ENCODE measurements at places on chromosomes 5 and 9.

- peak; percentile 94 for DNase-seq
Measured at GRCh38 chr9:93134015-93134739, at the start of gene NINJ1. Gene NINJ1, minus strand, starts transcription at chr9:93134251. Its CDS starts 34 bp downstream, at chr9:93134217.

GRCh38 chr9:93650448-93650847, 74.1 kb downstream of the PHF2 start:
- DNase-seq, result no peak

- no peak for DNase-seq
Measured at GRCh38 chr5:42597318-42597937, 159.2 kb upstream of the CCDC152 start.

DNA sequence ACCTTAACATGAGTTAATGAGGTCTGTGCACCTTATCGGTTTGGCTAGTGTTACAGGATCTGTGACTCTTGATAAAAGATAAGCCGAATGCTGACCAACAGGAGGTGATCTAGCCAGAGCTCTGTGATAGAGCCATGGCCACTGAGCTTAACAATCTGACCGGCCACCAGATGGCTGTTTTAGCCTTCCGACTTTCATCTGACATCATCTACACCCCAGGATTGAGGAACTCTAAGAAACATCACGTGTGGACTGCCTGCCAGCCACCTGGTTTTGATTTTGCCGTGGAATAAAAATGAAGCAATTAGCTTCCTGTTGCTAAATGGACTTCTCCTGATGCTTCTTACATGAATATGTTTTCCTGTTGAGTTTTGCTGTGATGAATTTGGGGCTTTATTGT, 281.3 kb downstream of the CEMIP2 start:
- DNase-seq, result peak; percentile 81

DNA sequence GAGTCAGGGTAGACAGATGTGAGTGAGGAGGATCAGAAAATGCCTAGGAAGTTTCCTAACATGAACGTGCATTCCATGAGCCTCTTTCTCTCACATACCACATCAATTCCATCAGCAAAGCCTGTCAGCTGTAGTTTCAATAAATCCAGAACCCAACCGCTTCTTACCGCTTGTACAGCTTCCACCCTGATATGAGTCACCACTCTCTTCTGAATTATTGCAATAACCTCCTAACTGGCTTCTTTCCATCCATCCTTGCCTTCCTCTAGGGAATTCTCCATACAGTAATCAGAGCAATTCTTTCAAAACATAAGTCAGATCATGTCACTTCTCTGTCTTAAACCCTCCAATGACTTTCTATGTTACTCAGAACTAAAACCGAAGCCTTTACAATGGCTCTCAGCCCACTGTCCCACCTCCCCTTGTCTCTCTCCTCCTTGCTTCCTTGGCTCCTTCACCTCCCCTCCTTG, 8.1 kb upstream of the RAD23B start:
- DNase-seq, result peak; percentile 88

- peak; percentile 58 for DNase-seq
Measured at GRCh38 chr5:40754381-40755092, 1.2 kb downstream of the TTC33 start.

DNA sequence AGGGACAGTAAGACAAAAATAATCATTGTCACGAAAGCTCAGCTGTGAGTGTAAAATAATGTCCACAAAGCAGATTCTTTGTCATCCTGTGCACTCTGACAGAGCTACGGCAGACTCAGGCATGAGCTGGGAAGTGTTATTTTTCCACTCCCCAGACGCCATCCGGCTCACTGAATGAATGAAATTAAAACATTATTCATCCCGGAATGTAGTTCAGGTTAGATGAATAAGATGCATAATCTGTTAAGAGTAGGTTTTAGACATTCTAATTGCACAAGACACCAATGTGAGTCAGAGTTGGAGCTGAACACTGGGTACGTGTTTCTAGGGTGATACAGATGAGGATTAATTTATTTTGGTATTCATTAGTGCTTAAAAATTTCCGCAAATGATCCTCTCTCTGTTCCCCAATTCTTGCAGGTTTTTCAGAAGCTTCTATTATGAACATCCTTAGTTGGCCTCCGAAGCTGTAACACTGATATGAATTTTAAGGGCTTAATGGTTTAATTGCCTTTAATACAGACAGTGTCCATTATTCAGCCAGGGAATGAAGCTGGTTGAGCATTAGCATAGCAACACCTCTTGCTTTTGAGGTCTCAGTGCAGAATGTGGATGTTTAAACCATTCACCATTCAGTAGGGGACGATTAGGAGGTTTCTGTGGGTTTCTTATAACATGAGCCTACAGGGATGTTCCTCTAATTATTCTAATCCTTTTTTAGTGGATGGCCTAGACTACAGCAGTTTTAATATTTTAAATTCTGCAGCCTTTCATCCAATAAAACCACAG, 65.6 kb upstream of the FRRS1L start:
- no peak for DNase-seq
